ENCODE measurements at places on chromosomes 3 and 15.

DNA sequence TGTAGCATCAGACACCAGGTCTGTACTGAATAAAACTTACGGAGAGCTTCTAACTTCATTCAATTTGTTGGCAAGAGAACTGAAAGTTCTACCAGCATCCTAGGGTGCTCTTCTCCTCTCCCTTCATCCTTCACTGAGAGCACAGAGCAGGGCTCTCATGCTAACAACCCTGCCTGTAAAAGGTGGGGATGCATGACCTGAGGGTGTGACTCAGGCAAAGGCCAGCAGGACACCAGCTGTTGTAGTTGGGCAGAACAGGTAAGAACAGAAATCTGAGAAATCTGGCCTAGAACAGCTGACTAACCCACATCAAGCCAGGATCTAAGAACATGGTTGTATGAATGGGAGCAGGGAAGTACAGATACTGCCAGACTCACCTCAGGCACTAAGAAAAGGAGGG lies 64.2 kb downstream of the MYLK start:
- DNase-seq: no peak

GRCh38 chr3:61381745-61382392 lies 130.6 kb upstream of the FHIT start:
- DNase-seq: peak; percentile 11

GRCh38 chr3:35663471-35663870 lies 24.1 kb downstream of the ARPP21 start:
- no peak for DNase-seq

DNA sequence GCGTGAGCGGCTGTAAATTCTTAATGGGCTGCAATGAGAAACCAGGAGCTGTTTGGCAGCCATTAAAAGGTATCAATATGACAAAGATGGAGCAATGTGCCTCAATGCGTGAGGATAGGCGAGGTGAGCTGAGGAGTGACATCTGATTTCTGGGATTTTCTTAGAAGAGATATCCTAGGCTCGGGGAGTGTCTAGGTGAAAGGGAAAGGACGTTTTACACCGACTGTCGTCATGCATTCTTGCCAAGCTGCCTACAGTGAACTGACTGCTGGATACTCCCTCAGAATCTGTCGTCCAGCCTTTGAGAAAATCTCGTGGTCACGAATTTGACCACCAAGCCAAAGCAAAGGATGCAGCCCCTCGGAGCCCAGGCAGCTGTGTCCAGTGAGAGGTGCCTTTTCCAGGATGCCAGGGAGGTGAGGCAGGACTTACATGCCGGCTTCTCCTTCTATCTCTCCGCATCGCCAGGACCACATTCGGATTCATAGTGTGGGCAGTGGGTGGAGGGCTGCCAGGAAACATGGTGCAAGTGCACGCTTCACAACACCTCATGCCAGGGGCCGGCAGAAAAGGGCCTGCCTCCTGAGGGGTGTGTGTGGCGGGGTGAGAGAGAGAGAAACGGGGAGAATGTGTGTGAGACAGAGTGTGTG lies 80.3 kb upstream of the ABHD17C start:
- no peak for DNase-seq

DNA sequence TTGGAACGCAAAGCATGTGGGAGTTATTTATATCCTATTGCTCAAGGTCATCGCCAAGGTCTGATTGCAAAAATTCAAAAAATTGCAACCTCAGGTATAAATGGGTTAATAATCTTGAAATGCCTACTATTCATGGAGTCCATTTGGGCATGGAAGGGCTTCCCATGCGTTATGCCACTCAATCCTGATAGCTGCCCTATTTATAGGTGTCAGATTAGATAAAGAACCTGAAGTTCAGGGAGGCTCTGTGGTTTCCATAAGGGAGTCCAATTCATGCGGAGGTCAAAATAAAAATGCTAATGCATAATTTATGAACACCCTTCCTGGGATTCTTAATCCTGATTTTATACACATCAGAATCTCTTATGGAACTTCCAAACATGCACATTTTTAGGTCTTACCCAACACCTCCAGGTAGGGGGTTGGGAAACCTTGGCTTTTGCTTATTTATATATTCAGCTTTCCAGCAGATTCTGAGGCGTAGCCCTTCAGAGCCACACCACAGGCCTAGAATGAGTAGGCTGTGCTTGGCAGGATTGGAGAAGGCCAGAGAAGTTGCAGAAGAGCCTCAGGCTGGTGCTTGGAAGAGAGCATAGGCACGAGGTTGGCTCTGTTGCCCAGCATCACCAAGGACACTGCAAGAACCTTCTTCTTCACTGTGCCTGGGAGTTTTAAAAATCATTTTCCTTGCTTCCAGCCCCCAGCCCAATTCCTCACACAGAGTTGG lies 324.4 kb upstream of the CFAP20DC start:
- no peak for DNase-seq

DNA sequence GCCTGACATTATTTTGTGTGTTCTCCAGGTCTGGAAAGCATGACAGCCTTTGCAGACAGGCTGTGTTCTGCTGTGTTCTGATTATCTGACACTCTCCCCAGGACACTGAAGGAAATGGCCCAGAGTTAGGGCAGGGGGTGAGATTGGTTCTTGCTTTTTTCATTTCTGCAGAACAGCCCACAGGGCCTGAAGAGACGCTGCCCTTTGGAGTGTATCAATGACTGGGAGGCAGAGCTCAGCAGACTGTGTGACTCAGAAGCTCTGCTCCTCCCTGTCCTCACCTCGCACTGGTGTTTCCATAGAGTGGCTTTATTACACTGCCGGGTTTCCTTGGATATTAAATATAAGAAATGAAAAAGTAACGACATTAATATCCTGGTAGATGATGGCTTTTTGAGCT lies 523.6 kb downstream of the NTRK3 start:
- DNase-seq: no peak

DNA sequence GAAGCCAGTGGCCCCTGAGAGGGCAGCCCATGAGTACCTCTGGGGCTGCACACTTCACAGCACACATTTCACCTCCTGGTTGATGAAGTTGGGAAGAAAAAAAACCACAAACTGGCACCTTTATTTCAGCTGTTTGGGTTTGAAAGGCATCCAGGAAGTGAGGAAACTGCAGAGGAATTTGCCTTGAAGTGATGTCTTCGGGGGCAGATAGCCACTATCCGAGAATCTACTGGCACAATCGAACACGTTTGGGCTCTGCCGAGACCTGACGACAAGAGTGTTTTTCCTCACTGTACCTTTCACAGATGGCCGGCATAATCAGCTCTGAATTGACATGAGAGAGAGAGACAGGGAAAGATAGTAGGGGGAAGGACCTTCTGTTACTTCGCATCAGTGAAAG lies 59.7 kb downstream of the LRIG1 start:
- no peak for DNase-seq

DNA sequence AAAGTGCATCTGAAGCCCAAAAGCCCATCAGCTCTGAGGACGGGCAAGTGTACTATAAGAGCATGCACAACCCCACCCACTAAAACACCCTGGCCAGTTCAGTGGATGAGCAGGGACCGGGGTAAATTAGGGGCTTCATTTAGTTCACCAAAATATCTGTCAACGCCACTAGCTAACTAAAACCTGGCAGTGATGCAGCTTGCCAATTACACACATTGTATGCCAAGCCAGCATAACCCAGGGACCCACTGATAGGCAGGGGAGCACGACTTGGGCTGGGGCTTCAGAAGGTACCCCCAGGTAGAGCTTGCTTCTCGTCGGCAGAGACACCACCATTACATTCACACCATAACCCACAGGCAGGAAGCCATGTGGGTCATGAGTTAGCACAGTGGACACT lies 47.0 kb downstream of the PTPN23 start:
- DNase-seq: no peak

DNA sequence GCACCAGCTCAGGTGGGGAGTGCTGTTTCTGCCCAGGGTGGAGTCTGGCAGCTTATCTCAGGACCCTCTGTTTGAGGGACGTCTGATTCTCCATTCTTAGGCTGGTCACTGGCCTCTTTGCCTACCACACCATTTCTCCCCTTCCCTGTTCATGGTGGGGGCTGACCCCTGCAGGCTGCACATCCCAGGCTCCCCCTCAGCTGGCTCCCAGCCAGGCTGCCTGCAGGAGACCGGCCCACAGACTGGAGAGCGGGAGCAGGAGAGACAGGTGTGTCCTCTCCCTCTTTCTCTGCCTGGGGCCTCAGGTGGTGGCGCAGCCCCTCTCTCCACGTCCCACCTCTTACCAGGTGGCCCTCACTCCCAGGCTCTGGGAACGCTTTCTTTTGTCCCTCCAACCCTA lies 60.8 kb downstream of the RAB11A start:
- DNase-seq: no peak

GRCh38 chr3:72031581-72031980 lies 246.6 kb upstream of the PROK2 start:
- DNase-seq: peak; percentile 87

DNA sequence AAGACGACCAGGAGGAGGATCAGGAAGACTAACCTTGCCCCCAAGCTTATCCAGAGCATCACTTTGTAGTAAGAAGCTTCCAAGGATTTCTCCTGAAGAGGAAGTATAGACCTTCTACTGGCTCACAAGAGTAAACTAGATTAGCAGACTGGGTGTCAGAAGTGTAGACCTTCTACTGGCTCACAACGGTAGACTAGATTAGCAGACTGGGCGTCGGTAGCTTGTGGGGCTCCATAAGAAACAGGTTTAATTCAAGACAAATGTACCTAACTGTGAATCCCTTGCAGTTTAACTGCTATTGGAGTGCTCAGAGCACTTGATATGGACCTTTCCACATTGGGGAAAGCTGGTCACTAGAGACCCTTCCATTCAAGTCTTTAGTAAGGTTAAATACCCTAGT lies 12.9 kb downstream of the FBXO40 start:
- DNase-seq: no peak

DNA sequence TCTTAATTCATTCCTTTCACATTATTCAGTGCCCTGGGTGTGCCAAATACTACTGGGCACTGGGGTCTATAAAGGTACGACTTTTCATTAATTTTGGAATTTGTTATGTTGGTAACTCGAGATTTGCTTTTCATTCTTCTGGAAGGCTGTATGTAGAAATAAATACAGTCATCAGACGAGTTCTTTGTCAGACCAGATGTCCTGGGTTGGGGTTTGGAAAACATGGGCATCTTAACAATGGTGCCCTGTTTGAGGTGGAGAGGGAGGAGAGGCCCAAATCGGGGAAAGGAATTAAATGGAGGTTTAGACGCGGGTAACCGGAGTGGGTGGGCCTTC lies 662 bp upstream of the GLCE start:
- no peak for DNase-seq

GRCh38 chr3:108122276-108122675 lies 31.4 kb upstream of the CD47 start:
- DNase-seq: no peak

DNA sequence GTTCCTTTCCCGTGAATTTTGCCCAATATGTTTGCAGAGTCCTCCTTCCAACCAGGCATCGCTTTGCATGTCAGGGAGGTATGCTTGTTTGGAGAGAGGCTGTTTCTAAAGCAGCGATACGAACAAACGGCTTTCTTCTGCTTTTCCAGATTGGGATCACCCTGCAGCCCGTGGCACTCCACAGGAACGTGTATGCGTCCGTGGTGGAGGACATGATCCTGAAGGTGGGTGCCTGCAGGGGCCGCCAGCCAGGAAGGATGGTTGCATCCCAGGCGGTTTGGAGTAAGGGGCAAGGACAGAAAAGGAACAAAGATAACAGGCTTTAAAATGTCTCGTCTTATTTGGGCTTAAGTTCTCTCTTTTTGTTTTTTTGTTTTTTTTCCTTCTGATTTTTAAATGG lies 17.5 kb downstream of the MAP6D1 start:
- no peak for DNase-seq

GRCh38 chr15:63474810-63475316 lies 29.5 kb upstream of the USP3 start:
- no peak for DNase-seq

DNA sequence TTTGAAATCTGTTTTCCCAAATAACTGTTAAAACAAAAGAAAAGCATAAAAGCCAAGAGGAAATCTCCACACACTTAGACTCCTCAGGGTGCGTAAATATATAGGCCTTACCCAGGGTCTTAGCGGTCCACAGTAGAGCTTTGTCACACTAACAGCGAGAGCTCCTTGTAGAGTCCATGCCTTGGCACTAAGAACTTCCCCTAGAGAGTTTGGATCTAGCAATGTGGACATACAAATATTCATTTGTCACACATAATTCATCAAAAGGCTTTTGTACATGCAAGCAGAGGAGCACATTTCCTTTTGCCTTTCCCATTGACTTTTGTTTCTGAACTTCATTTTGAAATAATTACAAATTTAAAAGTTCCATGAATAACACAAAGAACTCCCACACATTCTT lies 11.0 kb upstream of the SLMAP start:
- no peak for DNase-seq

DNA sequence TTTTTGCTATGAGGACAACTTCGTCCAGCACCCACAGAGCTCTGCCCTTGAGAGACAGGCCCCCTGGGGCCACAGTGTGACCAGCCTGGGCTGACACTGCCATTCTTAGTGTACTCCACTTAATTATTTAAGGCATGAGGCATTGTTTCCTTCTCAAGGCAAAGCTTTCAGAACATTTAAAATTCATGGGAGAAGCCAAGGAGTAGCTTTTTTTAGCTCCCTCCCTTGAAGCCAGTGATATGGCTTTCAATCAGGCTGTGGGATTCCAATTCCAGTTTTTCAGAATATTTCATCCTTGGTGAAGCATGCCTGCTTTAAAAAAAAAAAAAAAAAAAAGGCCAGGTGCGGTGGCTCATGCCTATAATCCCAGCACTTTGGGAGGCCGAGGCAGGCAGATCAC lies 21.3 kb downstream of the HOMER2 start:
- no peak for DNase-seq

GRCh38 chr3:48232734-48233133 lies 8.2 kb upstream of the ZNF589 start:
- peak; percentile 45 for DNase-seq

DNA sequence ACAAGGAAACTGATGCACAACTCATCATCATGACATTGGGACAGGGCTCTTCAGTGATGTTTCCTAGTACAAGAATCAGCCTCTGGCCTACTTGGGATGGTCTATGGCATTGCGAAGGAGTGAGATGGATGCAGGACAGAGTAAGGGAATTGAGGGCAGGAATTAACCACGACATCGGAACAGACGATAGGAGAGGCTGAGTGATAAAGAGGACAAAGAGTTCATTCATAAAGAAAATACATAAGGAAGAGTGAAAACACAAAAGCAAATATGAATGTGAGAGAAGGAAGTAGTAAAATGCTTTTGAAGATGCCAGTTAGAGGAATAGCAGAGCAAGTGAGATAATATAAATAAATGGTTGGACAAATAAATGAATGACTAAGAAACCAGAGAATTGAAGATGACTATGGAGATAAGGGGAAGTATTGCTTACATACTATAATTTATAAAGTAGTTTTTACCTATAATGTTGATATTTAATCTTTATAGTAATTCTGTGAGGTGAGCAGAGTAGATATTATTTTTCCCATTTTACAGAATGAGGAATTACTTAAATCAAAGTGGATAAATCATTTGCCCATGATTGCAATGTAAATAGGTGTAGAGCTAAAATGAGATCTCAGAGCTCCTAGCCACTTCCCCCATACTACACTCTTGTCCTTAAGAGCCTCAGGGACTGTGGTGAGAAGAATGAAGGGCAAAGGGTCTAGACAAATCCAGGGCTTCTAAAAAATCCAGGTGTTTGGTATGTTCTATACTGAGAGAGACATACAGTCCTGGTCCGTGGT lies 203.3 kb downstream of the DTWD1 start:
- no peak for DNase-seq

- no peak for DNase-seq
These were observed 1025.4 kb downstream of the FHIT start for GRCh38 chr3:60225848-60226247.

GRCh38 chr15:68149059-68149458 lies 56.1 kb downstream of the CALML4 start:
- no peak for DNase-seq

GRCh38 chr15:68599560-68600071 lies 20.8 kb downstream of the CORO2B start:
- DNase-seq: no peak

Measured in HL-60 (cell line).